ENCODE measurements at places on chromosomes 3 and 15.

DNA sequence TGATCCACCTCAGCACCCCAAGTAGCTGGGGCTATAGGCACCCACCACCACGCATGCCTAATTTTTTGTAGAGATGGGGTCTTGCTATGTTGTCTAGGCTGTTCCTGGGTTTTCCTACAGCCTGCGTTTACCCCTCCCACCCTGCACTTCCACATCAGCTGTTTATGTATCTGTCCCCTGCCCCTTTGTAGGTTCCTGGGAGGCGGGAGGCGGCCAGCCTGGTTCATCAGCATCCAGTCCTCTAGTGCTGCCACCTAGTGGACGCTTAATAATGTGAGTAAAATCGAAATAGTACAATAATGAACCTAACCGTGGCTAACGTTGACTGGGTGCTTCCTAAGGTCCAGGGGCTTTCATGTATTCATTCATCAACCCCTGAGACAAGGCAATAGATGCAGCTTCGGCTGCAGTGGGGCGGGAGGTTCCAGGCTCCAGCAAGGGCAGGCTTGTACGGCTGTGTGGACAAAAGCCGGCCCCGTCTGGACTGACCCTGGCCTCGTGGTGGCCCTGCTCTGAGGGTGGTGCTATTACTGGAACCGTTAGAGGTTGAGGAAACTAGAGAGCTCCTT, 1.2 kb upstream of the LCTL start:
- DNase-seq, result peak; percentile 66

DNA sequence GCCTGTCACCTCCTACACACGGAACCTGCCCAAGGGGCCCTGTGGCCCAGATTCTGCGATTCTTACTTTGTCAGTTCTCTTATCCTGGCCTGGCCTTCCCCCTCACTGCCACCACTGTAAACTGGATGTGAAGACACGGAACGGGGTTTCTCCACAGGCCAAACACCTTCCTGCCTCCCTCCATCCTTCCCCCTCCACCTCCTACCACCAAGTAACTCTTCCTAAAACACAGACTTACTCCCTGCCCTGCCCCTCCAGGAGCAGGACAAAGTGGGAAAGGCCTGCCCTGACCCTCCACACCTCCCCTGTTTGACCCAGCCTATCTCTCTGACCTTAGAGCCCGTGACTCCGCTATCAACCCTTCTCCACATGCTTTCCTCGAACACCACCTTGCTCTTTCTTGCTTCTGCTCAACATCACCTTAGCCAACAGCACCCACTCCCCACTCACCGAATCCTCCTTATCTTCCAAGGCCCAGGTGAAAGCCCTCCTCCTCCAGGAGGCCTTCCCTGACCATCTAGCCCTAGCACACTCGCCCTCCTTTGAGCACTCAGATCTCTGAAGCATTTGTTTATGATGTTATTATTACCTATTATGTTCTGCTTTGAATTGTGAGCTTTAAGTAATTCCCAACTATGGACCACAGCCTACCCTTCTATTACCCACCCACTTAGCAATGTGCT, 7.6 kb downstream of the CA12 start:
- no peak for DNase-seq

DNA sequence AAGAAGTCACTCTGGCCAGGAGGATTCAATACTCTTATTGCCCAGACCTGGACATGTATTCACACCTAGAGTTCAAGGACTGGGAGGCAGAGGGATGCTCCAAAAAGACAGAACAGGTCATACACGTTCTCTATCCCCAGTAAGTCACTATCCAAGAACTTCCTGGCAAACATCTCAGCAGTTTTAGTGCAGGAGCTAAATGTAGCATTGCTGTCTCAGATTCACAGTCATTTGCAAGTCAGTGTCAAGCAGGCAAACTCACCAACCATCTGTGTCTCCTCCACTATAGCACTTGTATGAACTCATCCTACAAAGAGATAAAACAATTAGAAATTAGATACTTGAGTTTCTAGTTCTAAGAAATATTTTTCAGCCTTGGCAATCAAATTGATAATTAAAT, 38.4 kb downstream of the ABHD17C start:
- no peak for DNase-seq

GRCh38 chr15:74208901-74209559, 6.4 kb upstream of the STRA6 start:
- no peak for DNase-seq

- DNase-seq, result no peak
Measured at GRCh38 chr3:192011137-192011536, 550.2 kb downstream of the PYDC2 start.

- no peak for DNase-seq
Measured at GRCh38 chr3:56122911-56123310, 345.4 kb downstream of the ERC2 start.

GRCh38 chr15:85730001-85730820, 64.5 kb downstream of the KLHL25 start:
- DNase-seq, result no peak

DNA sequence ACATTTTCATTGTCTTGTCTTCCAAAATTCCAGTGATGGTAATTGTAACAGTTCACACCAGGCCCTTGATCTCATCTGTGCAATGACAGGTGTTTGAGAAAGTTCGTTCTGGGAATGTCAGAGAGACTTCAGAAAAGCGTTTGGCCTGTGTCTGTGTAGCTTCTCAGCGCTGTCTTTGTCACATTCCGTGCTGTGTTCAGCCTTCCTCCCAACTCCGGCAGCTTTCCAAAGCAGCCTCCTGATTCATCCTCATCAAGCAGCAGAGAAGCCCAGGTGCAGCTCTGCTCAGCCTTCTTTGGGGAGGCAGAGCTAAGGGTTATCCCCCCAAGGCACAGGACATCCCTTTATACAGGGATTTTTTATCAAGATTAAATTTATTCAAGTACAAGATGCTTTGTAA, 494.0 kb upstream of the SUCLG2 start:
- DNase-seq, result no peak

DNA sequence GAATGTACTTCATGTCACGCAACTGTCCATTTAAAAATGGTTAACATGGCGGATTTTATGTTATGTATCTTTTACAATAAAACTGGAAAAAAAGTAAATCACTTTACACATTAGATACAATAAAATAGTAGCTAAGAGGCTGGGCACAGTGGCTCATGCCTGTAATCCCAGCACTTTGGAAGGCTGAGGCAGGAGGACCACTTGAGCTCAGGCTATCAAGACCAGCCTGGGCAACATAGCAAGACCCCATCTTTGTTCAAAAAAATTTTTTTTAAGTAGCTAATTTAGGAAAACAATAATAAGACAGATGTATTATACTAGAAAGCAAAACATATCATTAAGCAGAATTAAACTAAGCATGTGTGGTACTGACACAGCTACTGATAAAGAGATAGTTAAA, 11.5 kb downstream of the RNF168 start:
- DNase-seq, result no peak

DNA sequence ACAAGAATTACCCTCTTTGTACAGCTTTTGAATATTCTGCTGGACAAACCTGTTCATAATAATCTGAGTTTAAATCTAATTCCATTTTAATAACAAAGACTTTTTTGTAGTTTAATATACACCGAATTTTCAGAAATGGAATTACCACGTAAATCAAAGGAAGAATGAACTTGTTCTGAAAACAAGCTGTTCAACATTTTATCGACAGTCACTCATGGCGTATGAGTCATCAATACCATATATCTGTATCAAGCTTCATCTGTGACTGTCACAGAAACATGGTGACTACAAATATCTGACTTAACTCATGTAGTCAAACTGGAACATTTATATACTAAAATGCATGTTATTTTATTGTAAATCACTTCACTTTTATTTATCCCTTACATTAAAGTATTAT, 90.0 kb downstream of the EFL1 start:
- DNase-seq, result no peak

DNA sequence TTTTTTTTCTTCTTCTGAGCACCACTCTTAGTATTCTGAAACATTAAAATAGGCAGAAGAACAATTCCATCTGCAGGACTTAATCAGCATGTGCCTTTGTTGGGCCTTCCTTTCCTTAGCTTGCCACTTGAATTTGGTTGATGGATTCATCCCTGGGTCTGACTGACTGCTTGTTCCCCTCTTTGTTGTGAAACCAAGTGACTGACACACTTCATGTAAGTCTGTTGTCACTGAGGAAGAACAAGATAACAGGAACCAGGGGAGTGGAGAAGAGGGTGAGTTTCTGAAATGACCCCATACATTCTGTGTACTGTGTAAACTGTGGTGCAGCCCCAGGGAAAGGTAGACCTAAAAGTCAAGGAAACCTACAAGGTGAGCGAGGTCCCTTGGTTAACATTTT, 188.7 kb upstream of the TBC1D5 start:
- no peak for DNase-seq

- DNase-seq, result no peak
Measured at GRCh38 chr3:67458896-67459530, 195.4 kb downstream of the SUCLG2 start.

GRCh38 chr15:43132830-43133429, 456 bp upstream of the TMEM62 start:
- DNase-seq, result no peak

GRCh38 chr3:69210068-69210730, 87.8 kb upstream of the LMOD3 start:
- no peak for DNase-seq

DNA sequence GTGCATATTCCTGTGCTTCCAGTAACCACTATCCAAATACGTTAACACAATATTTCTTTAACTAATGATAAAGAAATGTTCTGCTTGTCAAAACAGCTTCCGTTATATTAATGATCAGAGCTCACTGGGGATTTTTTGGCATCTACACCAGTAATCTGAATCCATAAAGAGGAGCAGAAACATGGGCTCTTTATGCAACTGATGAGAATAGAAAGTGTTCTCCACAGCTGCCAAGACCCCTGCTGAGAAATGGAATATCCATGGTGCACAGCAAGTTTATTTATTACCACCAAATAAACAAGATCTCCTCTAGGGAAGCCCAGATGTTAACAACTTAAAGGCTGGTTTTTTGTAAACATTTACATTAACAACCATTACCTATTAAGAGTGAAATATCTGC, 54.5 kb downstream of the ALDH1A2 start:
- DNase-seq, result no peak

DNA sequence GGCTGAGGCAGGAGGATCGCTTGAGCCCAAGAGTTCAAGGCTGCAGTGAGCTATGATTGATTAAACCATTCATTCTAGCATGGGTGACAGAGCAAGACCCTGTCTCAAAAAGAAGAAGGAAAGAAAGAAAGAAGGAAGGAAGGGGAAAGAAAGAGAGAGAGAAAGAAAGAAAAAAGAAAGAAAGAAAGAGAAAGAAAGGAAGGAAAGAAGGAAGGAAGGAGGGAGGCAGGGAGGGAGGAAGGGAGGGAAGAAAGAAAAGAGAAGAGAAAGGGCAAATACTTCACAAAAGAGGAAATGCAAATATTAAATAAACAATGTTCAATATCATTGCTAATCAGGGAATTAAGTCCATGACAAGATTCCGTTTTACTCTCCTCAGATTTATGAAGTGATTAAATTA, 4.0 kb upstream of the KIF7 start:
- no peak for DNase-seq

DNA sequence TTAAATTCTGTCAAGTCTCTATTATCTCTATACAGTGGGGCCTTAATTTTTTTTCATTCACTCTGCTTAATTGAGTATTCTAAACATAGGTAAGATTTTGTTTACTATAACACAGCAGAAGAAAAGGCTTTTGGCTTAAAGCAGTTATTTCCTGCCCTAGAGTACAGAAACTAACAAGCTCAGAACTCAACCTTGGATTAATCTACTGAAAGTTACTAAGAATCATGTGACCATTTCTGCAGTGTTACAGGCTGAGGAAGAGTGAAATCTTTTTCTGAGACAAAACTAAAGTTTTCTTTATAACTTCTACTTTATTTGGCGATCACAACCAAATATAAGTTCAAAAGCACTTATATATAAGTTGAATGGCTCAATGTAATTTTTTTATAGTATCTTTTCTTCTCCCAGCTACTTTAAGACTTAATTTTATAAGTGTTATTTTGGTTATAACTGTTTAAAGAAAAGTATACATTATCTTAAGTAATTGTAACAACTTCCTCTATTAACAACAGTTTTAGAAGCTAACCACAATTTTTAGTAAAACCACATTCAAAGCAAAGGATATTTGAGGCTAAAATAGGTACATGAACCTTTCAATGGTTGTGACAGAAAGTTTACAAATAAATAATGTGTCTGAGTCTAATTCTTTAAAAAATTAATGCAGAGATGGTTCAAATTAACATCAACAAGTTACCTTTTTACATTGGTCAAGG, 240.6 kb upstream of the NAALADL2 start:
- no peak for DNase-seq

GRCh38 chr3:101243285-101244211, 76.8 kb downstream of the IMPG2 start:
- peak; percentile 25 for DNase-seq

Measured in activated CD4-positive, alpha-beta T cell treated with anti-CD3 and anti-CD28 coated beads, Interleukin-2, amount 50 U/mL, for 48 hours (primary cell).